ENCODE measurements at places on chromosomes 4 and X.

DNA sequence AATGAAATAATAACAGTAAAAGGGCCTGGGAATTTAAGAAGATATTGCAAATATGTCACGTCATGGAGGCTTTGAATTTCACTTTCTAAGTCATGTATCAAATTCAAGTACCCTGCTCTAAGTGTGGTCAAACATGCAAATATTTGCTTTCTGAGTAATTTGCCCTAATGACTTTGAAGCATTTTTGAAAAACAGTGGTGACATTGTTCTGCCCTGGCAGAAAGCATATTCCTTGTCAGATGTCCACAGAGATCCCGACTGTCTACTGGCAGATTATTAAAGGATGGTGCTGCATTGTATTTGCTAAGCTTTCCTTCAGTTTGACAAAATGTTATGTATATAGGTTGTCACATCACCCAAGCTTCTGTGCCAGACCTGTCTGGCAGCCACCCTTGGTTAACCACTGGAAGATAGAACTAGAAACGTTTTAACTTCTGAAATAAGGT lies 92.5 kb downstream of the ANK2 start:
- peak; percentile 93 for DNase-seq

- no peak for DNase-seq
Measured at GRCh38 chr4:158599150-158599549, 72.5 kb downstream of the C4orf46 start.

GRCh38 chr4:67546971-67547370 lies 1.7 kb upstream of the CENPC start:
- DNase-seq: no peak

GRCh38 chr4:154406018-154406795 lies 85.4 kb downstream of the DCHS2 start:
- no peak for DNase-seq

GRCh38 chrX:19660604-19661255 lies 145.4 kb upstream of the MAP3K15 start:
- DNase-seq: no peak

- DNase-seq: peak; percentile 49
Measured at GRCh38 chrX:15564981-15565579, 35.7 kb downstream of the ACE2 start.

DNA sequence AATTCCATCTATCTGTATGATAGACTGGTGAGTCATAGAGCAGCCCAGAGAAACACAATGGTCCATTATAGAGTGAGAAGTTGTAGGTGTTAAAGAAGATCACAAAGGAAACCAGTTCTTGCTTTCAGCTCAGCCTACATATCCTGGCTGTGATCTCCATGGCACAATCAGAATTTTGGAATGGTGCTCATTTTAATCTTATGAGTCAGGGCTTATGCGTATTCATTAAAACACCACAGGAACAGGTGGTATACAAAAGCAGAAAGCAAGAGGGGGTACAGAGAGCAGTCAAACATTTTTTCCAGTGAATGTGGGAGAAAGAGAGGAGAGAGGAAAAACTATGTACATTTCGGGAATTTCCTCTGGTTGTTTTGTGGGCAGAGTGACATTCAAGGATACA lies 126.9 kb downstream of the MFAP3L start:
- peak; percentile 91 for DNase-seq

DNA sequence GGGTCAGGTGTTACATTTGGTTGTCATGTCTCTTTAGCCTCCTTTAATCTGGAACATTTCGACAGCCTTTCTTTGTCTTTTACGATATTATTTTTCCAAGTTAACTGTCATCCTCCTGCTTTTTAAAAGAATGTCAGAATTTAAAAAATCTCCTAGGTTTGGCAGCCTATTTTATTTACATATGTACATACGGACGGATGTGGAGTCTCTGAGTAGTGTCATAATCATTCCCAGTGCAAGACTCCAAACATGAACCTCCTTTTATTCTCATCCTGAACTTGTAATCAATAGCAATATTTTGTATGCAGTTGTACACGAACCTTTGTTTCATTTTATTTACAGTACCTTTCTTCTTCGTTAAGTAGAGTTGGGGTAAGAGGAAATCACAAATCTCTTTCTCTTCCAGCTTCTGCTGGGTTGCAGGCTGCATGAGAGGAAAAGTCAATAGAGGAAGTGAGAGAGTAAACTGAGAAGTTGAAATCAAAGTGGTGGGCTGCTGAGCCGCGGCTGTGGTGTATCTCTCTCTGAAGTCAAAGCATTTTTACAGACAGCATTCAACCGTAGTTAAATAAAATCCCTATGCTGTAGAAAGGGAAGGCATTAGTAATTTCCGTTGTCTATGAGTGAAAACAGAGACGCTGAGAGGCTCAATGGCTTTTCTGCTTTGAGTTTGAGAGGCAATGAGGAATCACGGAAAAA lies 53.9 kb upstream of the RPS6KA3 start:
- no peak for DNase-seq

- DNase-seq: no peak
Measured at GRCh38 chrX:139091066-139091465, 379.5 kb upstream of the FGF13 start.

DNA sequence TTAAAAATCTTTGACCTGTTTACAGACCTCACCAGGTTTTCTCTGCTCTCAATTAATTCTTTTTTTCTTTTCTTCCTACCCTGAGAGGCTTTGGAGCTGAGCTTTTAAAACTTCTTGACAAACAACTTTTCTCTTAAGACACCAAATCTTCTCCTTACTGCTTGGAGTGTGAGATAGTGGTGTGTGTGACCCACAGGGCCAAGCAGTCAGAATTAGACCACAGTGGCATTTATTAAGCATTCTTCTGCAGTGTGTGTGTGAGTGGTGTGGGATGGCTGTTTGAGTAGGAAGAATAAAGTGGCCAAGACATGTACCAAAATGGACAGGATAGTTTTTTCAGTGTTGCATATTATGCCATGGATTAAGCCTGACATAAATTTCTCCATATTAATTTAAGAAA lies 665.1 kb downstream of the RAPGEF2 start:
- no peak for DNase-seq

- DNase-seq: no peak
Measured at GRCh38 chrX:132940727-132941327, 17.6 kb downstream of the HS6ST2 start.

GRCh38 chr4:58219179-58219578 lies 1109.0 kb upstream of the IGFBP7 start:
- no peak for DNase-seq

DNA sequence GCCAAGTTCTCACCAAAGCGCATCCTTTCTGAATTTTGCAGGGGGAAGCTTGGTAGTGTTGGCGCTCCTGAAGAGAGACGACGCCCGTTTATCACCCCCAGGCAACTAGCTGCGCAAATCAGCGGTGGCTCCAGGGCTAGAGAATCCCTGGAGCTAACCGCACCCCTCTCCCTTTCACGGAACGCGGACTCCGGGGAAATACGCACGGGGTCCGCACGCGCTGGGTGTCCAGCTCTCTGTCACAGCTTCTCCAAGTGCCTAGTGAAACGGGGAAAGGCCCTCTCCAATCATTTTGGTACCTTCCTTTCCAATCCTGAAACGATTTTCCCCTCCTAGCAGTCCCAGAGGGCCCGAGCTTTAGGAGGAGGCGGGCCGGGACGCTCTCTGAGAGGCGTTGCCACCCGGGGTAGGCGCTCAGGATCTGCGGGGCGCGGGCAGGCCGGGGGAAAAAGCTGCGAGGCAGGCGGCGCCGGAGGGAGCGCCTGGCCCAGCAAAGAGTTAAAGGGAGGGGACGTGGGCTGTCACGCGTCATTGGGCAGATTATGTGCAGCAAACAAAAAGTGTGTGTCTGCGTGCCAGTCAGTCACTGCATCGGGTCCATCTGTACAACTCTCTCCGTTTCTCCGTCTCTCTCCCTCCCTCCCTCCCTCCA lies at the start of gene PRDM8:
Gene PRDM8, plus strand, starts transcription at position 582 of the 652 bp plus-strand sequence. CDS start 2,578 bp downstream, outside the sequence.
- peak; percentile 60 for DNase-seq

- DNase-seq: peak; percentile 21
Measured at GRCh38 chrX:44343412-44344141, at the start of gene EFHC2. Gene EFHC2 (minus strand): TSS chrX:44343672. CDS start chrX:44343588, 84 bp downstream.

GRCh38 chr4:8908206-8908893 lies 36.7 kb upstream of the HMX1 start:
- DNase-seq: no peak

- DNase-seq: no peak
Measured at GRCh38 chrX:154327038-154327820, 31.6 kb downstream of the TKTL1 start.

DNA sequence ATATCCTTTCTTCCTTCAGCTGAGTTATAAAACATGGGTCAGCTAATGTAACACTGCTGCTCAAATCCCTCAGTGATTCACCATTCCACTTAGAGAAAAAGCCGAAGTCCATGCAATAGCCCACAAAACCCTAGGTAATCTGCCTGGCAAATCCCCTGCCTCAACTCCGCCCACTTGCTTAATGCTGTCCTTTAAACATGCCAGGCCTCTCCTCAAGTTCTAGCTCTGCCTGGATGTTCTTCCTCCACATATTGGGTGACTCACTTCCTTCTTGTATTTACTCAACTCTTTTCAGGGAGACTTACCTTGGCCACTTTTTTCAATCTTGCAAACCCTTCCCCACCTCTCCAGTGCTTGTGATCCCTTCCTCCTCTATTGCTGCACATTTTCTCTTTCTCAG lies 89.8 kb downstream of the EMCN start:
- DNase-seq: peak; percentile 85

- no peak for DNase-seq
Measured at GRCh38 chr4:37735578-37735977, 49.4 kb upstream of the RELL1 start.

DNA sequence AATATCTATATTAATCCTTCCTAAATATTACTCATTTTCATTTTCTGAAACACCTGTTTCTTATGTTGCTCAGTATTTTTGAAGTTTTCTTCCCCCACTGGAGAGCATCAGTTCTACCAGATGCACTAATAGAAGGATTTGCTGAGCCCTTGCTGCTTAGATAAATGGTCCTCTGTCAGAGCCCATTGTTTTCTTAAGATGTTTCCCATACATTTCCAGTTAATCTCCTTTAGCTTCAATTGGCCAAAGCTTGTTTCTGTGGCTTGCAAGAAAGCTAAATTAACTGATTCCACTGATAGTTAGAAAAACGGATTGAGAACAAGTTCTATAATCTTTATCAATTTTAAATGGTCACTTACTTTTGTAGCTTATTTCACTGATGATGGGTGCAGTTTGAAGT lies 1425.5 kb downstream of the PCDH18 start:
- no peak for DNase-seq

- no peak for DNase-seq
Measured at GRCh38 chr4:649293-649625, 23.9 kb downstream of the PDE6B start.
